Activated naive CD4-positive, alpha-beta T cell treated with Interleukin-2 at 50 U/mL for 16 hours (primary cell): ENCODE measurements at places on chromosomes 6 and 20.

GRCh38 chr6:117504478-117505144 lies 22.1 kb downstream of the DCBLD1 start:
- no peak for DNase-seq

GRCh38 chr6:166438211-166438861 lies 55.6 kb upstream of the MPC1 start:
- no peak for DNase-seq

- no peak for DNase-seq
Observed at GRCh38 chr6:16947375-16948015, 154.4 kb upstream of the STMND1 start.

DNA sequence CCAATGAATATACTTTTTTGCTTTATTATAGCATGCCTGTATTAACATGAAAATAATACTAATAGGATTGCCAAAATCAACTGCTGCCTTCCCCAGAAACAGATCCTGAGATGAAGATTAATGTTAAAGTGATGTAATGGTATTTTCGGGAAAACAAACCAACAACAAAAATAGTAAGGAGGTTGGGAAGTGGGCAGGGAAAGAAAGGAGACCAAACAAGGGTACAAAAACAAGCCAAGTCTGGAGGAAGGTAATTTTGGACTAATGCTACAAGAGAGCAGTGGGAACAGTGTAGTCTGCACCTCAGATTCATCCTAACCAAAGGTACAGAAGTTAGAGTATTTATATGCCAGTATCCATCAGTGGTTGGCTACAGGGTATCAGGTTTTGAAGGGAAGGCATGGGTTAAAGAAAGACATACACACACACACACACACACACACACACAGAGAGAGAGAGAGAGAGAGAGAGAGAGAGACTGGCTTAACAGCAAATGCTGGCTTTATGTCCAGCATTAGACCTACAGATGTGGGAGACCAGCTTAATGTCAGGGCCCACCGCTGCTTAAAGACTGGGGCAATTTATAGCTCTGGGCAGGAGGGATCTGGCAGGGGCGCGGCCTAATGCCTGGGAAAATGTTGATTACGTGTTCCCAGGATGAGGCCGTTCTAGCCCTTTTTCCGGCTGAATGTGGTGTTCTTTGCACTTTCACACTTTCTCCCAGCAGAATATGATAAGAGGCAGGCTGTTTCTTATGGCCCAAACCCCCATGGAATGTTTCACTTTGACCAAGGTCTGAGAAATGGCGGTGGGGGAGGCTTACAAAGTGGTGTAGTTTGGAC lies 3.8 kb upstream of the SLC17A1 start:
- no peak for DNase-seq
